ENCODE measurements at places on chromosomes 6 and 20.

- DNase-seq, result no peak
Observed at GRCh38 chr6:117411474-117411873, 14.3 kb downstream of the ROS1 start.

- DNase-seq, result no peak
Observed at GRCh38 chr20:44849703-44850102, 35.8 kb upstream of the YWHAB start.

GRCh38 chr6:62035952-62036351 lies 250.1 kb downstream of the KHDRBS2 start:
- no peak for DNase-seq

- DNase-seq, result peak; percentile 78
Observed at GRCh38 chr20:17648791-17649730, 33.0 kb downstream of the RRBP1 start.

DNA sequence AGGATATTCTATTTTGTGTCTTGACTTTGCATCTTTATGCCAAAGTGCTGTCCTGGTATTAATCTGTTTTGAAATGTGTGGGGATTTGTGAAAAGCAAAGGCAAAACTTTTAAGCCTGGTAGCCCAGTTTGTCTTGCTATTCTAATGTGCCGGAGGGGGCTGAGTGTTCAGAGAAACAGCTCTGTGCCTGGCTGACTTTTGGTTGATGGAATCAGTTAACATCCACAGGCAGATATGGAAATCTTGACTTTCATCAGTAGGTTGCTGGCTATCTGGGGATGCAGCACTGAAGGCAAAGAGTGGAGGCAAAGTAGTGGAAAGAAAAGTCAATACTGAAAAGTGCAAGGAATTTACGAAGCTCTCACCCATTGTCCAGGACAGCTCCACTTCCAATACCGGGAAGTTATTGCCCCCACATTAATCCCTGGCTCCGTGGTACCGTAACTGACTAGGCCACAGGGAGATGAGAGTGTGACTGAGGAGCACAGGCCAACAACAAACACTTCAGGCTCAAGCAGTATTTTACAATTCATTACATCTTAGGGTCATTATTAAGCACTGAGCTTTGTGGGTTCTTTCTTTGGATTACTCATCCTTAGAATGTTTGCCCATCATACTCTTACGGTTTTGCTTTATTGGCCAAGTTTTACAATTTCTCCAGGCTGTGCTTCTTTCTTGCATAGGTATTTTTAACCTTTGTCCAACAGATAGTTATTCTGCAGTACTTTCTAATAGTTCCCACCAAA lies 164.6 kb downstream of the MTFR2 start:
- DNase-seq, result no peak
